ENCODE measurements at places on chromosomes 3 and 15.

GRCh38 chr3:119279584-119280243 is 14.5 kb upstream of the ARHGAP31 start:
- no peaks in the 10 kb centered on the region for H3K4me1 ChIP-seq
- H3K27ac ChIP-seq = no peak overlapping the region
- H3K36me3 ChIP-seq = no peaks in the 10 kb centered on the region
- no peak for DNase-seq
- no peak overlapping the region for H3K4me3 ChIP-seq

GRCh38 chr3:192514081-192514753 is 213.1 kb downstream of the FGF12 start:
- no peaks in the 10 kb centered on the region for H3K4me1 ChIP-seq
- peak overlapping the region; percentile 23 for H3K4me3 ChIP-seq
- H3K36me3 ChIP-seq = no peaks in the 10 kb centered on the region
- peak; percentile 8 for DNase-seq
- H3K27ac ChIP-seq = no peak overlapping the region

- peaks cover 38% of the 10 kb centered on the region for H3K4me1 ChIP-seq
- H3K27ac ChIP-seq = peak overlapping the region; percentile 59
- no peaks in the 10 kb centered on the region for H3K27me3 ChIP-seq
- no peaks in the 10 kb centered on the region for H3K36me3 ChIP-seq
- H3K4me3 ChIP-seq = no peak overlapping the region
Observed at GRCh38 chr15:43913026-43913780, 86.4 kb downstream of the WDR76 start.

- no peak overlapping the region for H3K4me3 ChIP-seq
- no peaks in the 10 kb centered on the region for H3K36me3 ChIP-seq
- no peaks in the 10 kb centered on the region for H3K27me3 ChIP-seq
- H3K27ac ChIP-seq = no peak overlapping the region
Observed at GRCh38 chr15:70297465-70298058, 199.8 kb upstream of the TLE3 start.
